ENCODE measurements at places on chromosomes 6 and 20.

GRCh38 chr6:8578006-8578405, 142.7 kb upstream of the SLC35B3 start:
- DNase-seq: no peak

DNA sequence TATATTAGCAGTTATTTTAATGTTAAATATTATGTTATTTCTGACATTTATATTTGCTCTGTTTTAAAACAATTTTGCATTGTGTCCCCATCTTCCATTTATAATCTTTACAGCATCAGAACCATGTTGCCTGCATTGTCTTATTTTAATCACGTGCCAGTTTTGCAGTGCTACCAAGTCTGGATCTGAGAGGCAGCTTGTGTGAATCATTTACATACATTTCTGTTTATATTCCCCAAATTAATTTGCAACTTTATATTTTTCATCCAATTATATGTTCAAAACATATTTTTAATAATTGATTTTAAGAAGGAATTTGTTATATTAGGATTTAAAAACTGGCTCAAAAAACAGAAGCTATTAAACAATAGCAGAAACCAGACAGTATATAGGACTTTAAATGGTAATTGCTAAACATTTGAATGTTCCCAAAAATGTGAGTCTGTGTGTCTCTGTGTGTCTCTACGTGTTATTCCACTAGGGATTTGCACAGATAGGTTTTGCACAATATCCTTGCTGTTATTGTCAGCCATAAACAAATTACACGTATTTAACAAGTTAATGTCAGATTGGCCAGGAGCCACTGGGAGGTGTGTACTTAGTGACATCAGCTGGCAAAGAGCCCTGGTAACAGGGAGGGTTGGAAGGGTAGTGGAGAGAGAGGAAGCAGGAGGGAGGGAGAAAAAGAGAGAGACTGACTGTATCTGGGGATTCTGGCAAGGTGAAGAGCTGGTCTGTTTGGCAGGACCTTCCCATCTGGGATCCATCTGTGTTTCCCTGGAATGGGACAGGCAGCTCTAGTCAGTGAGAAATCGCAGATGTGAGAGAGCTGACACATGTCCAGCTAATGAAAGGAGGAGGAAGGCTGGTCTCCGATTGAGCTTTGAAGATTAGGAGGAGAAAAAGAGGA, 72.1 kb downstream of the CBFA2T2 start:
- no peak for DNase-seq

GRCh38 chr6:87982134-87982533, 65.5 kb upstream of the SPACA1 start:
- no peak for DNase-seq

- no peak for DNase-seq
Observed at GRCh38 chr20:62662422-62662821, 20.1 kb downstream of the SLCO4A1 start.

- DNase-seq: no peak
Observed at GRCh38 chr6:140857739-140858380, 1274.9 kb upstream of the GJE1 start.

DNA sequence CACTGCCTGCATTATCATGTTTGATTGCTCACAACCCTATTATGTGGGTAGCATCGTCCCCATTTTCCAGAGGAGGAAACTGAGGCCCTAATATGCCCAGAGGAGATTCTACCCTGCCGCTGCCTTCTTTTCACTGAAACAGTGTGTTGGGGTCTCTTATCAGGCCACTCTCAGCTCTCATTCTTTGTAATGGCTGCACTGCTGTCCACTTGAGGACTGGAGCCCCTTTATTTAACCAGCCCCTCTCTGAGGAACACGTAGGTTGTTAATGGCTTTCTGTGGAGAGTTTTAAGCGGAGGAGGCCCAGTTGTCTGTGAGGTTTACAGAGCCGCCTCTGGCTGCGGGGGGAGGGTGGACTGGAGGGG, 32.5 kb downstream of the SRC start:
- DNase-seq: no peak

- no peak for DNase-seq
Observed at GRCh38 chr20:51396365-51396909, 146.1 kb downstream of the NFATC2 start.

DNA sequence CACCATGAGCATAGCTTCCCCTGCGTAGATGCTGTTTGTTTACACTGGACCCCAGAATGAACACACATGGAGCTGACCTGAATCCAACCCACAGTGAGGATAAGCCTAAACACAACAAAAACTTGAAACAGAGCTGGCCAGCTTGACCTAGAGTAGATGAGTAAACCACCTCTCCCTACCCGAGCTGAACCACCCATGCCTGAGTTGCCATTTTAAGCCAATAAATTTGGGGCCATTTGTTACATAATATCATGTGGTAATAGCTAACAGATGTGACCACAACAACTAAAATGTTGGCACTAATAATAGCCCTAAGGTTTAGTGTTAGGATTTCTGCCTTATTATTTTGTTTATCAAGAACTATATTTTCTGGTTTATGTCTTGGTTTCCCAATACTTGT, 103.2 kb upstream of the GRIK2 start:
- DNase-seq: no peak

GRCh38 chr6:101401171-101401570, 7.7 kb downstream of the GRIK2 start:
- no peak for DNase-seq

- DNase-seq: no peak
Observed at GRCh38 chr20:63610581-63611435, 16.1 kb downstream of the GMEB2 start.

- DNase-seq: no peak
Observed at GRCh38 chr6:44481760-44482159, 94.3 kb downstream of the CDC5L start.

DNA sequence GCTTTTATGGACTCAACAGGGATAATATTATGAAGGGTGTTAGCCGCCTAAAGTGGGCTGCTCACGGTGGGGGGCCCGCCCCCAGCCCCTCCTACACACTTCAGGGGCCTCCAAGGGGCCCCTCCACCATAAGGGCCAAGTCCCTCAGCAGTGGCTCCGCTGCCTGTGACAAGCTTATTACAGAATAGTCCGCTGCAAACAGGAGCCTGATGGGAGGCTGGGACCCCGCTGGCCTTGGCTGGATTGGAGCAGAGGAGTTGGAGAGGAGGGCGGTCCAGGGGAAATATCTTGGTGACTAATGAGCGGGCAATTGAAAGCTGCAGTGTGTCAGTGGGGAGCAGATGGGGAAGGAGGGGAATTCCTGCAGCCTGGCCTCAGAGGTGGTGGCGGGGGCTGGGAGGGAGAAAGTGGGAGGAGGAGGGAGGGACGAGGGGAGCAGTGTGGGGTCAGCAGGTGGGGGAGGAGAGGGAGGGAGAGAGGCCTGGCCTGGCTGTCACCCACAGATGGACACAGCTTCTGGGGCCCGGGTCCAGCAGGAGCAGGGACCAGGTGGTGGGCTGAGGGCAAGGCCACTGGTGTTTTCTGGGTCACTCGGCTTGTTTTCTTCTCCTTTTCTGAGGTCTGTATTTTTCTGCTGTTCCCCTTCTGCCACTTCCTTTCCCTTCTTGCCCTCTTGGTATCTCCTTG, 57.6 kb upstream of the FOXP4 start:
- no peak for DNase-seq

- no peak for DNase-seq
Observed at GRCh38 chr20:6959900-6960312, 192.4 kb downstream of the BMP2 start.

DNA sequence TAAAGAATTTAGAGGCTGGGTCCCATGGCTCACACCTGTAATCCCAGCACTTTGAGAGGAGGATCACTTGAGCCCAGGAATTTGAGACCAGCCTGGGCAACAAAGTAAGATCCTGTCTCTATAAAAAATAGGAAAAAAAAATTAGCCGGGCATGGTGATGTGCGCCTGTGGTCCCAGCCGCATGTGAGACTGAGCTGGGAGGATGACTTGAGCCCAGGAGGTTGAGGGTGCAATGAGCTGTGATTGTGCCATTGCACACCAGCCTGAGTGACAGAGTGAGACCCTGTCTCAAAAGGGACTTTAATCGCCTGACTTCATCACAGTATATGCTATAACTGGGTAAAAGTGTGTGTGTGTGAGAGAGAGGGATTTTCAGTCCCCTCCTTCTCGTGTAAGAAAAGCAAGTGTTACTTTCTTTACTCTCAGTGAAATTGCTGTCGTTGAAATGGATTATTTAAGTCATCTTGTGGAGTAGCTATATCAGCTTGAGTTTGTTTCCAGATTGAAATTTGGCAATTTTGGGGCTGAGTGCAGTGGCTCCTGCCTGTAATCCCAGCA, 7.5 kb downstream of the NCOA3 start:
- DNase-seq: no peak

DNA sequence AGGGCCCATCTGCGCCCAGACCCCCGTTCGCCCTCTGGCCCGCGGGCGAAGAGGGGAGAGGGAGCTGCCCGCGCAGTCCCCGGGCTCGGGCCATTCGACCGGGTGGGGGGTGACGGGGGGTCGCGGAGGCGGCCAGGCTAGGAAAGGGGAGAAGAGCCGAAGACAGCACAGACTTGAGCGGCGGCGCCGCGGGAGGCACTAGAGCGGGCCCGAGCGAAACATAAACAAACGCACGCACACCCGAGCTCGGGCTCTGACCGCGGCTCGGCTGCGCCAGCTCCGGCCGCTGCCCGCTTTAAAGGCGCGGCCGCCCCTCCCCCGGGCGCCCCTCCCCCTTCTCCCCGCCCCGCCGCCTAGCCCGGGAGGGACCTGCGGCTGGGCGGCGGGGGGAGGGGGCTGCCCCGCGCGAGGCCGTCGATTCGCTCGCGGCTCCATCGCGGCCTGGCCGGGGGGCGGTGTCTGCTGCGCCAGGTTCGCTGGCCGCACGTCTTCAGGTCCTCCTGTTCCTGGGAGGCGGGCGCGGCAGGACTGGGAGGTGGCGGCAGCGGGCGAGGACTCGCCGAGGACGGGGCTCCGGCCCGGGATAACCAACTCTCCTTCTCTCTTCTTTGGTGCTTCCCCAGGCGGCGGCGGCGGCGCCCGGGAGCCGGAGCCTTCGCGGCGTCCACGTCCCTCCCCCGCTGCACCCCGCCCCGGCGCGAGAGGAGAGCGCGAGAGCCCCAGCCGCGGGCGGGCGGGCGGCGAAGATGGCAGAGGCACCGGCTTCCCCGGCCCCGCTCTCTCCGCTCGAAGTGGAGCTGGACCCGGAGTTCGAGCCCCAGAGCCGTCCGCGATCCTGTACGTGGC, at the start of gene FOXO3:
Gene FOXO3, plus strand, starts transcription at position 455 of the 846 bp plus-strand sequence. Its CDS starts 292 bp downstream, at position 747.
- peak; percentile 61 for DNase-seq

DNA sequence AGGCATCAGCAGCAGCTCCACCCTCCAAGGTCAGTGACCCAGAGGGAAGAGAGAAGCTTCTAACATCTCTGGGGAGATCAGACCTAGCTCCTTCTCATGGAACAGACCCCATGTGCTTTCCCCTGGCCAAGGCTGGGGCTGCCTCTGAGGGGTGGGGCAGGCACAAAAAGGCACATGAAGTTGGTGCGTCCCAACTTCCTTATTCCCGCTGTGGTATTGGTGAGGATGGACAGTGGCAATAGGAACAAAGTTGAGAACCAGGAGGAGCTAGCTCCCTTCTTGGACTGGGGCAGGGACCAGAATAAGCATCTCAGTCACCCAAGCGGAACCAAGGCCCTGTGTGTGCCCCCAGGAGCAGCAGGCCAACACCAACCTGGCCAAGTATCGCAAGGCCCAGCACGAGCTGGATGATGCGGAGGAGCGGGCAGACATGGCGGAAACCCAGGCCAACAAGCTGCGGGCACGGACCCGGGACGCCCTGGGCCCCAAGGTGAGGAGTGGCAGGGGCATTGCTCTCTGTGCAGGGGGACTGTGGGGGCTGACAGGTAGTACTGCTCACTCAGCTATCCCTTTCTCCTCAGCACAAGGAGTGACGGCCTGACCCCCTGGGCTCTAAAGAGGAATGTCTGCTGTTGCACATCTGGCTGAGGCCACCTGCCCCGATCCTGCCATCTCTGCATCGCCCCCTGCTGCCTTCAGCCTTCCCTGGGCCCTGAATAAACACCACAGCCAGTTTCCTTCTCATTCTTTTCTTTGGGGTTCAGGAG, 46.1 kb downstream of the MYH7B start:
- no peak for DNase-seq

GRCh38 chr6:72954716-72955115, 270.6 kb downstream of the KHDC1L start:
- DNase-seq: no peak

- DNase-seq: no peak
Observed at GRCh38 chr6:20732896-20733295, 198.6 kb downstream of the CDKAL1 start.

DNA sequence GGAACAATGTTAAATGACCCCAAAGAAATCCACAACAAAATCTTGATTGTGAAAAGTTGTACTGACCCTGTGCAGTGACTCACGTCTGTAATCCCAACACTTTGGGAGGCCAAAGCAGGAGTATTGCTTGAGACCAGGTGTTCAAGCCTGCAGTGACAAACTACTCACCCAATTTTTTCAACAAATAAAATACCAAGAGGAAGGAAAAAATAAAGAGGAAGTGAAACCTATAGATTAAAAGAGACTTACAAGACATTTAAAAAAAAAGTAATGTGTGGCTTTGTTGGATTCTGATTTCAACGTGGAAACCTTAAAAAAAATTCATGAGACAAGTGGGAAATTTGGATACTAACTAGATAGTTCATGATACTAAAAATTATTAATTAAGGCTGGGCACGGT, 31.9 kb downstream of the GINS1 start:
- DNase-seq: no peak

DNA sequence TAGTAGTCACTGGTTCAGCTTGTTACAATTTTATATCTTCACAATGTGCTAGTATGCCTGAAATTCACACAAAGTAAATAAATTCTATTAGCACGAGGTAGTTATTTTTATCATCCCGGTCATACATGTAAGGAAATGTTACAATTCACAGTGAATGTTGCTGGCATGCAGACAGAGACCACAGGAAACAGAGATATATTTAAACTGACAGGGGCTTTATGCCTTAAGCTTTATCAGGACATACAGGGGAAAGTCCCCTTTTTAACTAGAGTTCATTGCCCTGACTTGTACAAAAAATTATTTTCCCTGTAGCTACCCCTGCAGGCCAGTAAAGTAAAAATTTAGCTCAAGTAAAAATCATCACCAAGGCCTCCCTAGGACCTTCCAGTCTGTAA, 712.0 kb upstream of the NRSN1 start:
- no peak for DNase-seq

DNA sequence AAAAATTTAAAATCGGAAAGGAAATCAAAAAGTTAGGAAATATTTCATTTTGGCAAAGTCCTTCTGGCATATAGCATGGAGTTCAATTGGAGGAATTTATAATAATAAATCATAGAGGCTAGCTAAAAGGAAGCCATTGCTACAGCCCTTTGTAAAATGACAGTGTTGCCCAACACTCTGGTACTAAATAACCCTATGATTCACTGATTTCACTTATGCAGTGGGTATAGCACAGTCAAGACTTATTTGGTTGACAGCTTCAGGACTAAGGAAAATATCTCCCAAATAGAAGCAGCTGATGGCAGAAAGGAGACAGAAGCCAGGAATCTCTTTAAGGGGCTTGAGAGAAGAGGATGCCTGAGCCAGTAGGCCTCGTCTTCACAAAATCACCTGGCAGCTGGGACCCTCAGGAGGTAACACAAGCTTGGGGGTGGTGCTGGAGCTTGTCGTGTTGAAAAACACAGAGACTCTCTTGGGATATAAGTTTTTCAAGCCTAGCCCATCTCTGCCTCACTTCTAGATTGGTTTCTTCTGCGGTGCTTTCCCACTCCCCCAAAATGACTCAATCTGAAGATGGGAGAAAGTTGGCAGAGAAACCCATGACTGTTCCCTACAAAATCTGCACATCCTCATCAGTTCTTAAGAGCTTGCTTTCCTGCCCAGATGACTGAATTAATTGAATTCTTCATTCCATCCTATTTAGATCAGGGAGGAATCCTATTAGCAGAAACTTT, 38.4 kb upstream of the EYA4 start:
- DNase-seq: no peak

All from CD4-positive, alpha-beta T cell treated with Interleukin-6 at 100 ng/mL for 8 hours (primary cell).